ENCODE measurements at places on chromosomes 4 and X.

DNA sequence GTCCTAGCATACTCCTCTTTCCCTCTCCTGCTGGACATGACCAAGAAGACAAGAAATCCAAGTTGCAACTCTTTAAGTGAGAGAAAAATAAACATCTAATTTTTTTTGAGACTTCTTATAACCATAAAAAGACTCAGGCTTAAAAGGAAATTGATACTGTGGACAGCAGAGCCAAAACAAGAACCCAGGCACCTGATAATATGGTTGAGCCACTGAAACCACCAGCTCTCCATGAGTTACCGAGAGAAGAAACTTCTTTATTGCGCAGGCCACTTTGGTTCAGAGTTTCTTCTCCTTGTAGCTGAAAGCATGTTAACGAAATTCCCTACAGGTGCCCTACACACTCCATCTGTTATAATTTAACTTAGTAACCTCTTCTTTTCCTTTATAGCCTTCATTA lies 11.3 kb upstream of the SPCS3 start:
- DNase-seq, result no peak

- DNase-seq, result no peak
These were observed 34.7 kb upstream of the SORCS2 start for GRCh38 chr4:7157666-7158065.

- DNase-seq, result no peak
These were observed 203.3 kb upstream of the PCDH18 start for GRCh38 chr4:137735561-137736104.

DNA sequence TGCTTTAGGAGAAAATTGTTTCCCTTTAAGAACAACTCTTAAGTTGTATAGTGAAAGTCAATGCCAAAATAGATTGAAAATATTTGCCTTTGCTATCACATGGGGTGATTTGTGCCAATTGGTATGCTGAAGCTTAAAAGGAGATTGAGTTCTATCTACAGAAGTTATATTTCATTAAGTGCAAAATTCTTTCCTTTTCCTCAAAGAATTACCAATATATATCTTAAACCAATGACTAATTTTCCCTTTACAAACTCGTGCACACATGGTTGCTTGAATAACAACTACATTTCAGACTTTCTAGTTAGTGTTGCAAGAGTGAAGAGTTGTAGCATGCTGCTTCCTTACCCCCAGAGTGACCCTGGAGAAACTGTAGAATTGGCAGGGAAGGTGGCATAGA lies 990.0 kb upstream of the PABPC4L start:
- DNase-seq, result peak; percentile 56

- no peak for DNase-seq
These were observed 106.8 kb downstream of the MBNL3 start for GRCh38 chrX:132382068-132382467.

GRCh38 chr4:114209584-114209983 lies 230.1 kb upstream of the ARSJ start:
- no peak for DNase-seq

- DNase-seq, result no peak
These were observed 169.9 kb downstream of the AASDH start for GRCh38 chr4:56217343-56217890.
